Stromal cell of bone marrow (primary cell): ENCODE measurements at places on chromosomes 7 and 10.
A peak's percentile ranks its signal among the peaks of the same experiment; 100 is the strongest.

- no peak for DNase-seq
Observed at GRCh38 chr7:8338206-8338605, 76.2 kb upstream of the ICA1 start.

GRCh38 chr7:50315739-50316671 is 11.5 kb downstream of the IKZF1 start:
- DNase-seq: no peak

DNA sequence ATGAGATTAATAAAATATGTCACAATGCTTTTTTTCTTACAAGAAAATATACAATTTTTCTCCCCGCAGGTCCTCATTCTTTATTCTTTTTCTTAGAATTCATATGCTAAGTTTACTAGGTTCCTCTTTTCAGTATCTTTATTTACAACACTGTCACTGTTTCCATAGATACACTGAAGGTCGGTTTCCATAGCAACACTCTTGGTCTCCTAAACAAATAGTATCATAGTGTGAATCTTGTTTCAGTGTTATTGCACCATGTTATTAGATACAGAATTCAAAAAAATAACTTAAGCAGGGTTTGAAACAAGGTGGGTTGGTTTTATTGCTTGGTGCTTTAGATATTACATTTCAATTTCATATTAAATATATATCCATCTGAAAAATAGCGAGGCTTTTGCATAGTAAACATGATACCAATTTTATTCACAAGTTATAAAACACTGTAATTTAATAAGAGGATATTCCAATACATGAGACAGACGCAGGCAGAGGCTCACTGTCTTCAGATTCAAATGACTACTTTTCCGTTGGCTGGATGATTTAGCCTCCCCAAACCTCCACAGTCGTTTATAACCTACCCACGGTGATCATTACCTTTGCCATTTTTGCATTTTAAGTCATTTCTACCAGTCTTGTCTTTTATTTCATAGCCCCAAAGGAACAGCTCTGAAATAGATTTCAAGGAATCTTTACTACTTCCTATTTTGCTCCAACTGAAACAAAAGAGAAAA is 88.9 kb upstream of the KLF6 start:
- peak; percentile 62 for DNase-seq

DNA sequence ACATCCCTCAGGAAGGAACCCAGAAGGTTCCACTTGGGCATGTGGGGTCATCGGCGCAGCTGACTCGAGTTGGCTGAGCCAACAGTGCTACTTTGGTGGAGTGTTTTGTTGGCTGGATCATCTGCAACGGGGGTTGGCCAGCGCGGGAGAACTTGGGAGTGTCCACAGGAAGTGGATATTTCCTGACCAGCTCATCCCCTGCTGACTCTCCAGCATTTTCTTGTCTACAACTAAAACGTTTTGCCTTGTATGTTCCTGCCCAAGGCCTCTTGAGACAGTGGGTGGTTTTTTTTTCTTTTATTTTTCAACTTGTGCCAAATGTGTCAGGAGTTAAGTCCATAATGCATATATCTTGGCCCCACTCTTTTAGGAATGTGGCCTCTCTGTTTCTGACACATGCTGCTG is 208.6 kb downstream of the ZNF365 start:
- DNase-seq: peak; percentile 97

DNA sequence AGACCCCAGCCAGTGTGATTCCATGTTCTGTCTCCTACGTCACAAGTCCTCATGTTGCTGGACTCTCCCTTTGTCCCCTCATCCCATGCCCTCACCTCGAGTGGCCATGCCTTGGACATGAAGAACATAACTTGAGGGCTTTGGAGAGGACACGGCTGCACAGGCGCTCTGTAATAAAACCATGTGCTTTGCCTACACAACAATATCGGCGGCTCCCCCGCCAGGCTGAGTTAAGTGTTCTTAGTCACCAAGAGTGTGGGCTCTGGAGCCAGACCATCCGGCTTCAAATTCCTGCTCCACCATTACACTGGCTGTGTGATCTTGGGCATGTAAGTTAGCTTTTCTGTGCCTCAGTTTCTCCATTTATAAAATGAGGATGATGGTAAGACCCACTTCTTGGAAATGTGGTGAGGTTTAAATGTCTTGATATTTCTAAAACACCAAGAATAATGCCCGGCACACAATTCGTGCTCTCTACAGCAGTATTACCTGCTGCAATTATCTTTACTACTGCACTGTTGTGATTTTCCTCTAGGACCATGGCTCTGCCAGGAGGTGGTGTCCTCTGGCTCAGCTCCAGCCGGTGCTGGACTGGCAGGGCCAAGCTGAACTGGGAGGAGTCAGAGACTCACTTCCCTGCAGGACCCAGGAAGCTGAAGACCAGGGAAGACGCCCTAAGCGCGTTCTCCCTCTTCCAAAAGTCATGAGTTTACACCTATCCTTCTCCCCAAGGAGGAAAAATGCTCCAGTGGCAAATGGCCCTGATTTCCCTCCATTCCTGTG is 15.7 kb downstream of the SLIT1 start:
- no peak for DNase-seq

GRCh38 chr7:102080434-102081243 is 206.0 kb upstream of the SH2B2 start:
- peak; percentile 3 for DNase-seq

- DNase-seq: no peak
Observed at GRCh38 chr7:150631866-150632864, at the start of gene GIMAP6. GIMAP6 (minus strand) TSS chr7:150632385; CDS start chr7:150630142, 2,243 bp downstream.

DNA sequence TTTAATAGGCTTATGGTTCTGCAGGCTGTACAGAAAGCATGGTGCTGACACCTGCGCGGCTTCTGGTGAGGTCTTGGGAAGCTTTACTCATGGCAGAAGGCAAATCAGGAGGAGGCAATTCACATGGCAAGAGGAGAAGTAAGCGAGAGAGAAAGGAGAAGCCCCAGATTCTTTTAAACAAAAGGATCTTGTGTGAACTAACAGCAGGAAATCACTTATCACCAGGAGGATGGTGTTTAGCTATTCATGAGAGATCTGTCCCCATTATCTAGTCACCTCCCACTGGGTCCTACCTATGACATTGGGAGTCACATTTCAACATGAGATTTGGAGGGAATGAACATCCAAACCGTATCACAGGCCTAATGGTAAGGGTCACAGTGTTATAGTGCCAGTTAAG is 678.0 kb upstream of the KCND2 start:
- DNase-seq: no peak

- DNase-seq: no peak
Observed at GRCh38 chr7:121372376-121373010, 23.6 kb downstream of the FAM3C start.

GRCh38 chr7:120272701-120273475 is at the start of gene KCND2:
KCND2 (plus strand) TSS chr7:120273175.
- DNase-seq: no peak

- DNase-seq: no peak
Observed at GRCh38 chr7:26141077-26141476, 10.9 kb upstream of the NFE2L3 start.

DNA sequence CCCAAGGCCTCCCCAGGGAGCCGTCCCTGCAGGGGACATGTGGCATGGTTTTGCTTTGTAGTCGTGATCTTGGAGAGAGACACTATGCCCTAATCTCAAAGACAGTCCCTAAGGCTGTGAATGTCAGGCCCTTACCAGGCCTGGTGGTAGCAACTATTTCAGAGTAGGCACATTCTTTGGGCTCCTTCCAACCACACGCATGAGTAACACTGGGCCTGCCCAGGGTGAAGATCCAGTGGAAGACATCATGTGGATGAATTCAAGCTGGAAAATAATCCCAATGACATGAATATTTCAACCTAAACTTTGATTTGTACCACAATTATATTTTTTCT is 39.5 kb upstream of the INSIG1 start:
- peak; percentile 96 for DNase-seq

DNA sequence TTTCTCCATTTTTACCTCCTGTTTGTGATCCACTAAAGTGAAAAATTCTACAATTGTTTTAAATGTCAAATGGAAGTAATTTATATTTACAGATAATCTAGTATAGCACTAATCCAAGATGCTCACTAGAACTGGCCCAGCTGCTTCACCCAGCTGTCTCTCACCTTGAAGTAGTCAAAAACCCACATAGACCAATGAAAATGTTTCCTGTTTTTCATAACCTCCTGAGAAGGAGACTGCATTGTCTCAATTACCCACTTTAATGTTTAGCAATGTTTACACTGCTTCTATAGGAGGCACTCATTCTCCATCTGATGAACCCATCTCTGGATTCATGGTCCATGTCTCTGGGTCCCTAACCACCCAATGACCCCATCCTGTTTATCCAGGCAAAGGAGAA is 56.1 kb upstream of the ADO start:
- no peak for DNase-seq

- DNase-seq: no peak
Observed at GRCh38 chr10:86798611-86799010, 42.2 kb downstream of the BMPR1A start.

DNA sequence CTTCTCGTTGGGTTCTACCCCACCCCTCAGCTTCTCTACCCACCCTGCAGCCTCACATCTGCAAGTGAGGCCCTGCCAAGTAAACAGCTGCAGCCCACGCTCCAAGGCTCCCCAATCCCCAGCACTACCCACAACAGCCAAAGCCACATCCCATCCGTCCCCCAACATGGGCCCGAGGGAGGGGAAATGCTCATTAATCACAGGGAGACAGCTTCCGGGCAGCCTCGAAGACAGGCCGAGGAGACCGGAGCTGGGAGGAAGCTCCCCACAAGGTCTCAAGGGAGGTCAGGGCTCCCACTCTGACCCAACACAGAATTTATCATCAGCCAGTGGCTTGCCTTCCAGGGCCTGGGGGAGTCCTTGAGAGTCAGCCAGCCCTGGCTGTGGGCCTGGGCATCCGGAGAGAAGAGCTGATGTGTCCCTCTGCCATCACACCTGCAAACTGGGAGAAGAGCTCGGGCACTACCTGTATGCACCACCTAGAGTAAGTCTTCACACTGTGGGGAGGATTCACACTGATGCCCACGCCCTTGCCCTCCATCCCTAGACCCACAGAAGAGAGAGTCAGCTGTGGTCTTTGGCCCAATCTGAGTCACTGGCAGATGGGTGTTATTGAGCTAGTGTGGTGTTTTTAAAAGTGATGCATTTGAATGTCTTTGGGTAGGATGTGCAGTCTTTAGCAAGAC is 115.5 kb upstream of the ZMIZ1 start:
- DNase-seq: peak; percentile 54

- DNase-seq: peak; percentile 64
Observed at GRCh38 chr7:92778972-92779371, 57.4 kb downstream of the CDK6 start.

DNA sequence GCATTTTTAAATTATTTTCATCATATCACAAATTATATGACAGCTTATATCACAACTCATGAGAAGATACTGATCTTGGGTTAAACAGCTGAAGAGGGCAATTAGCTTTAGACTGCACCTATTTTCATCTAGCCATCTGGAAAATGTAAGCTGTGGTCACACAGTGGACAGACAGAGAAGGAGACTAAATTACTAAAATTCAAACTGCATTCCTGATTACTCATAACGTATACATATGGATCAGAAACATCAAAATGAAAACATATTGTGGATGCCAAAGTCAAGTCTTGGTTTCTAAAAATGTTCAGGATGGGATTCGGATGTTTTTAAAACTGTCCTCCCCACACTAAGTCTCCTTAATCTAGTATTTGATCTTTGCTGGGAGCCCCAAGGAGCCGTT is 6.6 kb downstream of the BBIP1 start:
- no peak for DNase-seq

- DNase-seq: no peak
Observed at GRCh38 chr7:23474829-23475575, 4.7 kb upstream of the IGF2BP3 start.

DNA sequence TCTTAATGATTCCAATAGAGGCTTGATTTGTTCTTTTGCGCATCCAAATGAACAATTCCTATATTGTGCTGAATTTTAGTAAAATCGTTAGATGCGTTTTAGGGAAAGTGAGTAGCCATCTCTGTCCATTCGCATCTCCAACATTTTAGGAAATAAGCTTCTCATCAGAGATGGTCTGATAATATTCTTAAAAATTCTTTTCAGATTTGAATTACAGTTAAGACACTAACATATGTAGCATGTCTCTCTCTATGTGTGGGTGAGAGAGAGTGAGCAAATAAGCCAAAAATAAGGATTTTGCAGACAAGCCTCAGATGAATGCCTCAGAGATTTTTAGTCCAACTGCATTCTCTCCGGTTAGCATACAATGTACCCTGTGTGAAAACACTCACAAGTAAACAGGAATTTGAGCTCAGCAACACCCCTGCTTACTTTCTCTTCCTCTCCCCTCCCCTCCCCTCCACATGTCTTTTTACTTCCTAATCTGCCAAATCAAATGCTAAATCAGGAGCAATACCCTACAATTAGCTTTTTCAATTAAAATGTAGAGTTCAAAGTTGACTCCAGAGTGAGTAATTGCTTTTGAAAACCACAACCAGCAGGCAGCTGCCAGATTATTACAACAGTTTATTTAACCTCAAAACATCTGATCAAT is 354.4 kb downstream of the CRPPA start:
- no peak for DNase-seq
